Activated naive CD8-positive, alpha-beta T cell treated with anti-CD3 and anti-CD28 coated beads for 36 hours (primary cell): ENCODE measurements at places on chromosomes 11 and 22. TPM values are rescaled to one million over a fixed set of nuclear protein-coding genes. Genes with fewer than 3 reads are reported as not detected.

Gene GVQW3
- total RNA-seq = 2.0 TPM

DNA sequence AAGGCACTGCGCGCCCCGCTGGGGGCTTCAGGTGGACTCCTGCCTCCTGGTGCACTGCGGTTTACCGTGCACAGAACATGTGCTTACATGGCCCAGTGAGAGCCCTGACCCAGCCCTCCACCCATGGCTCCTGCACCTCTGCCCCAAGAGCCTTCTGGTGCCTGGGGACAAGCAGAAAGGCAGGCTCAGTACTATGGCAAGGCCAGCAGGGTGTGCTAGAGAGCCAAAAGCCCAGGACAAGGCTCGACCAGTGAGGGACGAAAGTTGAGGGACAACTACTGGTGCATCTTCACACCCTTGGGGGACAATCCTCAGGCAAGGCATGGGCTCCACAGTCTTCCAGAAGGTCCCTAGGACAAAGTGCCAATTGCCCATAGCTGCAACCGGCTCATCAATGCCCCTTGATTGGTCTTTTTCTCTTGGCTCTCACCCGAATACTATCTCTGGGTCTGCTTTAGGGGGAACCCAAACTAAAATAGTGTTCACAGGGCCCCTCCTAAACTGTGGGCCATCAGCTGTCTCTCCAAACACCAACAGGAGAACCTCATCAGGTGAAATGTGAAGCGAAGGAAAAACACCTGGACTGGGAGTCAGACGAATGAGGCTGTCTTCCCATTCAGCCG, 13.5 kb downstream of the PGA5 start:
- H3K27ac ChIP-seq = no peak overlapping the region
- H3K4me1 ChIP-seq = peaks cover 3% of the 10 kb centered on the region
- DNase-seq = peak; percentile 68
- no peaks in the 10 kb centered on the region for H3K27me3 ChIP-seq

- no peak overlapping the region for H3K27ac ChIP-seq
- peak overlapping the region; percentile 74 for H3K4me3 ChIP-seq
- peaks cover 22% of the 10 kb centered on the region for H3K27me3 ChIP-seq
Measured at GRCh38 chr11:44725757-44726282, 942 bp upstream of the TSPAN18 start.

Gene LRRC56
- total RNA-seq = 2.2 TPM

GRCh38 chr11:60960405-60960804, 8.4 kb upstream of the SLC15A3 start:
- DNase-seq = no peak
- H3K27me3 ChIP-seq = peaks cover 6% of the 10 kb centered on the region
- H3K4me3 ChIP-seq = no peak overlapping the region
- H3K4me1 ChIP-seq = no peaks in the 10 kb centered on the region
- no peak overlapping the region for H3K27ac ChIP-seq

- DNase-seq = no peak
- peaks cover 2% of the 10 kb centered on the region for H3K36me3 ChIP-seq
- H3K4me3 ChIP-seq = no peak overlapping the region
- H3K27ac ChIP-seq = no peak overlapping the region
Measured at GRCh38 chr11:28529046-28529445, 420.9 kb downstream of the METTL15 start.

GRCh38 chr11:125091247-125091876, 20.1 kb downstream of the TMEM218 start:
- peaks cover 3% of the 10 kb centered on the region for H3K4me1 ChIP-seq
- no peak overlapping the region for H3K27ac ChIP-seq
- no peak for DNase-seq
- no peak overlapping the region for H3K4me3 ChIP-seq
- no peaks in the 10 kb centered on the region for H3K36me3 ChIP-seq

Gene MRPL16
- total RNA-seq = 105 TPM

DNA sequence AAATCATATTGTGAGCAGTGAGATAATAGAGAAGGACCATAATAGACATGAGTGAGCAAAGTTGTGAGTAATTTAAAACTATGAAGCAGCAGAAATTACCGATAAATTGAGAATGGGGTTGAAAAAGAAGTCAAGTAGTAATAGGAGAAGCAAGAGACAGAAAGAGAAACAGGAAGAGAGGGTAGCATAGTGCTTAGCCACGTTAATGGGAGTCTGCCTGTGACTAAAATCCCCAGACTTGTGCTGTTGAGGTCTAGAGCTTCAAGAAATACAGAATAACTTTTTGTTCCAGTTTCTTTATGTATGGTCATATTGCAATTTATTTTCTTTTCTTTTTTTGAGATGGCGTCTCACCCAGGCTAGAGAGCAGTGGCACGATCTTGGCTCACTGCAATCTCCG, 368.7 kb downstream of the METTL15 start:
- no peaks in the 10 kb centered on the region for H3K4me1 ChIP-seq
- DNase-seq = no peak
- H3K36me3 ChIP-seq = no peaks in the 10 kb centered on the region

Gene CTNND1
- total RNA-seq = 6.4 TPM

GRCh38 chr11:72840780-72841179, 26.6 kb downstream of the ATG16L2 start:
- no peaks in the 10 kb centered on the region for H3K27me3 ChIP-seq
- no peaks in the 10 kb centered on the region for H3K36me3 ChIP-seq
- no peaks in the 10 kb centered on the region for H3K4me1 ChIP-seq
- H3K4me3 ChIP-seq = no peak overlapping the region
